DMS53 (cell line): ENCODE measurements at places on chromosomes 16 and 17.

DNA sequence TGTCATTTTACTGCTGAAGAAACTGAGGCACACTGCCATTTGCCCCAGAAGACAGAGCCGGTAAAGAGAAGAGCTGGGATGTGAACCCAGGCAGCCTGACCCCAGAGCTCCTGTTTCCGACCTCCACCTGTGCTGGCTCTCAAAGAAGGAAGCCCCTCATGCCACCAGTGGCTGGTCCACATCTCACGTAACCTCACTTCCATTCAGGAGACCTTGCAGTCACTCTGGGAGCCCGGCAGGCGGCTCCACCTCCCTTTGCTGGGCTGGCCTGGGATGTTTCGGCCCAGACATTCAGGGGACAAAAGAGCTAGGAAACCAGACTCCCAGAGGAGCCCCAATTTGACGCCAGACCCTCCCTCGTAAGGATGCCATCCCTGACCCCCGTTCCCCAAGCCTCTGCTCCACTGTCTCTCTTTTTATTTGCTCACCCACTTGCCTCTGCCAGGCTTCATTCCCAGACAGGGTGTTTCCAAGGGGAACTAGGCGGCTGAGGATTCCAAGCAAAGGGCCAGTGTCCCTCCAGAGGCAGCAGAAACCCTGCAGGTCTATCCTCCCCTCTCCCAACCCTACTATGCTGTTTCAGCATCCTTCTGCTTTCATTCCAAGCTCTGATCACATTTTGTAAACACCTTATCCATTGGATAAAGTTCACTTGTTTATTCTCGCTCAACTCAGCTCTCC lies 2.8 kb downstream of the TAF1C start:
- peak; percentile 10 for DNase-seq

GRCh38 chr16:3175157-3176093 lies 12.6 kb upstream of the OR1F1 start:
- DNase-seq = peak; percentile 63

- DNase-seq = no peak
These were observed 354.2 kb downstream of the PMP22 start for GRCh38 chr17:14910916-14911315.

DNA sequence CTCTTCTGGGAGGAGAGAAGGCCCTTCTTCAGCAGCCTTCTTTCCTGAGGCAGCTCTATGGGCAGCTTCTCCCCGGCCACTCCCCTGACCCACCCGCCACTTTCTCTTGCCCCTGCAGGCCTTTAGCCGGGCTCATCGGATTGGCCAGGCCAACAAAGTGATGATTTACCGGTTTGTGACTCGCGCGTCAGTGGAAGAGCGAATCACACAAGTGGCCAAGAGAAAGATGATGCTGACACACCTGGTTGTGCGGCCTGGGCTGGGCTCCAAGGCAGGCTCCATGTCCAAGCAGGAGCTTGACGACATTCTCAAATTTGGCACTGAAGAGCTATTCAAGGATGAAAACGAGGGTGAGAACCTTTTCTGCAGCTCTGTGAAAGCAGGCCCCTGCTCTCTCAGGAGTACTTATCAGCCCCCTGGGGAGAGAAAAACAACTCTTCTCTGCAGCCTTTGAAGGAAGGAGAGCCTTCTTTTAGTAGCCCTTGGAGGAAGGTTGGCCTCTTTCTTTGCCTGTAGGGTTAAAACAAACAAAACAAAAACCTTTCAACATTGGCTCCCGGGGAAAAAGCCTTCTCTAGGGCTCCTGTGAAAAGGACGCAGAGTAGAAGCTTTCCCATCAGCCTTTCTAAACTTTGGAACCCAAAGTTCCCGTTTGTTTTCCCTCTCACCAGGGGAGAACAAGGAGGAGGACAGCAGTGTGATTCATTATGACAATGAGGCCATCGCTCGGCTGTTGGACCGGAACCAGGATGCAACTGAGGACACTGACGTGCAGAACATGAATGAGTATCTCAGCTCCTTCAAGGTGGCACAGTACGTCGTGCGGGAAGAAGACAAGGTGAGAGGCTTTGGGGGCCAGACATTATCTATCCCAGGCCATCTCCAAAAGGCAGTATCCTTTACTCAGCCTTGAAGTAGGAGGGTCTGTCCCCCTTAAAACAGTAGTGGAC lies 12.7 kb downstream of the RNF227 start:
- DNase-seq = no peak

- DNase-seq = no peak
These were observed 20.9 kb downstream of the MRC2 start for GRCh38 chr17:62648251-62648955.

GRCh38 chr17:42120770-42121769 lies at the start of gene KAT2A:
KAT2A (minus strand) TSS chr17:42121367; CDS start chr17:42121304, 63 bp downstream.
- DNase-seq = peak; percentile 89

DNA sequence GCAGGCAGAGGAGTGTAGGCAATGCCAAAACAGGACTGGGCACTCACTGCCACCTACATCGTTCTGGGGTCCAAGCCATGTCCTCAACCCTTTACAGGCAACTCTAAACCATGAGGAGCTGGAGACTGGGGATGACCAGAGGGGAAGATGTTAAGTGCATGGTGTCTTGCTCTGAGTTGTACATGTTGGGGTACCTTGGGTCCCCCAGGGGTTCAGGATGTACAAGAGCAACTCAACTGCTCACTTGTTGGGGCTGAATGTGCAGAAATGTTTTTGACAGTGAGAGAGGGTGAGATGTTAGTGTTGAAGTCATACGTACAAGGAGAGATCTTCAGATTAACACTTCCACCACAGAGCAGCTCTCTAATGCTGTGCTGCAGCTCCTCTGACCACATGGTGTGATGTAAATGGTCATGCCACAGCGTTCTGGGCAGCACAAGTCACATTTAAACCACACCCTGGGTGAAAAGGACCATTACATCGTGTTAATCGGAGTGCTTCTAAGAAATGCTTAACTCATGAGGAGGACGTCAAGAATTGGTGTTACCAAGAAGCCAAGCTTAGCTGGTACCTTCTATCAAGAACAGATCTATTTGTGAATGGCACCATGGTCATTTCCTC lies 2.4 kb downstream of the CCL18 start:
- DNase-seq = no peak

- DNase-seq = no peak
These were observed 4.8 kb upstream of the ERBB2 start for GRCh38 chr17:39695089-39695474.

- DNase-seq = no peak
These were observed 11.2 kb downstream of the SLC47A2 start for GRCh38 chr17:19705201-19705600.

DNA sequence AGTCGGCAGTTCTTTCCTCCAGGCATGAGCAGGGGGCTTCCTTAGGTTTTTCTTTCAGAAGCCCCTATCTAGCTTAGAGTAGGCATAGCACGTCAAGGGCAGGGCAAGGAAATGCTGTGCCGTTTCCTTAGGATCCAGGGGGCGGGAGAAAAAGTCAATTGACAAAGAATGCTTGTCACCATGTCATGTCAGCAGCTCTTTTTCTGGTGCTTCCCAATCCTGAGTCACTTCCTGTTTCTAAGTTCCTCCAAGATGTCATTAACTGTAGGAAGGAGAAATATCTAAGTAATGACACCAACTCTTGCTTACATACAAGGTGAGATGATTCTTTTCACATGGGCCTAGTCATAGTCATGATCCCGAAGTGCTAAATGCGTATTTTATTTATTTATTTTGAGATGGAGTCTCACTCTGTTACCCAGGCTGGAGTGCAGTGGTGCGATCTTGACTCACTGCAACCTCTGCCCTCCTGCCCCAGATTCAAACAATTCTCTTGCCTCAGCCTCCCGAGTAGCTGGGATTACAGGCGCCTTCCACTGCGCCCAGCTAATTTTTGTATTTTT lies 35.2 kb downstream of the GJC1 start:
- DNase-seq = peak; percentile 31

GRCh38 chr16:84917492-84917891 lies 93.8 kb downstream of the ZDHHC7 start:
- no peak for DNase-seq

GRCh38 chr16:82926500-82926899 lies 299.7 kb downstream of the CDH13 start:
- DNase-seq = no peak

- no peak for DNase-seq
These were observed 3.1 kb upstream of the MED11 start for GRCh38 chr17:4728124-4728523.

DNA sequence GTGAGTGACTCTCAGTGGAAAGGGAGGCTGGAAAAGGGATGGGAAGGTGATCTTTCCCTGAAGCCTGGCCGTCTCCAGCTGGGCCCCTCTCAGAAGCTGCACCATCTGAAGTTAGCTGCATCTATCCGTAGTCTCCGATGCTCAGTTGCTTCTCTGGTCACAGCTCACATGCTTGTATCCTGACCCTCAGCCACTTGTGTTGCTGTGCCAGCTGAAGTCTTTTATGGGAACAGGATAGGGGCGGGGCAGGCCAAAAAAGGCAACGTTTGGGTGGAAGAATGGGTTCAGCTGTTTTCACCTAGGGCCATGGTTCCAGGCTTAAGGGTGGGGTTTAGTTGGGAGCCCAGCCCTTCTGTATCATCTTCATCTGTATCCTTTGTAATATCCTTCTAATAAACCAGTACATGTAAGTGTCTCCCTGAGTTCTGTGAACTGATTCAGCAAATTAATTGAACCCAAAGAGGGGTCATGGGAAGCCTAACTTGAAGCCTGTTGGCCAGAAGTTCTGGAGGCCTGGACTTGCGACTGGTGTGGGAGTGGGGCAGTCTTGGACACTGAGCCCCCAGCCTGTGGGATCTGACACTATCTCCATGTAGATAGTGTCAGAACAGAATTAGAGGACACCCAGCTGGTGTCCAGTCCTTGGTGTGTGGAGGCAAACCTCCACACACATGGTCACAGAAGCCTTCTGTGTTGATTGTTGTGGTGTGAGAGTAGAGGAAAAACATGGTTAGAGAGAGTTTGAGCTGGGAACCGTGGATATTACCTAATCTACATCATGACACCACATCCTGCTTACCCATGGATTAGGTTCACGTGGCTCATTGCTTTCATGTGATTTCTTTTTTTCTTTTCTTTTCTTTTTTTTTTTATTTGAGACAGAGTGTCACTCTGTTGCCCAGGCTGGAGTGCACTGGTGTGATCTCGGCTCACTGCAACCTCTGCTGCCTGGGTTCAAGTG lies 49.3 kb upstream of the FBXO47 start:
- DNase-seq = no peak

GRCh38 chr16:22282254-22282892 lies 14.8 kb upstream of the POLR3E start:
- no peak for DNase-seq

GRCh38 chr17:39122991-39123390 lies 28.4 kb downstream of the PLXDC1 start:
- no peak for DNase-seq

GRCh38 chr17:81906476-81907218 lies 4.6 kb downstream of the PCYT2 start:
- DNase-seq = peak; percentile 57

GRCh38 chr17:47213540-47213939 lies 4.4 kb downstream of the MYL4 start:
- no peak for DNase-seq

- DNase-seq = no peak
These were observed 33.3 kb downstream of the SLC38A8 start for GRCh38 chr16:84009282-84009681.

DNA sequence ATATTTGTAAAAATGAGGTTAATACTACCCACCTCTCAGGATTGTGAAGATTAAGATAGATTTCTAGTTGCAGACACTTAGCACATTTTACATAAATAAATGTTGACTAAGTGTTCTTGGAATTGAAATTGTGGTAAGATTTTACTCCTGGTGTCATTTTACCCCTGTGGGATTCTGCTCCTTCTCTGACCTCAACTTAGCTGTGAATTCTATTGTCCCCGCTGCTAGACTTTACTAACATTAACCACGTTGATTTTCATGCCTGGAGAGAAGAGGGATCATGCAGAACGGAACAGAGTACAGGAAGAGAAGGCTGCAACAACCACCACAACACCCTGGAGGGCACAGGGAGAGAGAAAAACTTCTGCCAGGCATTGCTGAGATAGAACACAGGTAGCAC lies 2.1 kb upstream of the TOM1L1 start:
- no peak for DNase-seq

DNA sequence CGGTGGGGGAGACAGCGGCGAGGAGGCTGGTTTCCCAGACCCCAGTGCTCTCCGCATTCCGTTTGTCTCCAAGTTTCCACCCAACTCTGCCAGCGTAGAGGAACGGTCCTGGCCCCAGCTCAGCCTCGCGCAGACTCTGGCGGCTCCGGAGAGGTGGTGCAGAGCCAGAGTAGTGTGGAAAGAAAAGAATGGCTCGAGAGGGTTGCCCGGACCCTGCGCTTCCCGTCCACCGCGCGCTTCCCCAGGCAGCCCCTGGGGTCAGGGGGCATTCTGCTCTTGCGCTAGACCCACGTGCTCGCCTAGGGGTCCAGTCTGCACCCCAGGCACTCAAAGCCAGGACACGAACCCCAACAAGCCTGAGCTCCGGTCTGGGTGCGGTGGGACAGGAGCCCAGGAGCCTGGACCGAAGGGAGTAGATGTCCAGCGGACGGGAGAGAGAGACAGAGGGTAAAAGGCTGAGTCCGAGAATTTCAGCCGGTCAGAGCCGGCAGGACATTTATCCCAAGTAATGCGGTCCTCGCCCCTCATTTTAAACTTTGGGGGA lies 3.8 kb downstream of the PMP22 start:
- DNase-seq = no peak

DNA sequence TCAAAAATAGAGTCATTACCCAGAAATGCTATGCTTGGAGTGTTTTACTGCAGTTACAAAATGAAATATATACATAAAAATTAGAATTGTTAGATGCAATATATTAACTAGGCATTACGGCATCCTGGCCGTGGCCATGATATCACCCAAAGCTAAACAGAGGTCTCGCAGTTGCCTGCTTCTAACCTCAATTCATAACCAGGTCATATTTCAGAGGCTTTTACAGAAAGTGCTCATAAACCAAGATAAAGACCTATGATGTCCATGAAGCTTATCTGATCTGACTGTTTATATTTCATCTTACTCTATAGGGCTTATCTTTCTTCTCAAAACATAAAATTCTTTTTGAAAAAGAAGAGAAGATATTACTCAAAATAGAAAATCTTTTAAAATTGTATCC lies 664.5 kb upstream of the SALL1 start:
- DNase-seq = no peak

- no peak for DNase-seq
These were observed 14.5 kb downstream of the MRM3 start for GRCh38 chr17:796609-797008.

- DNase-seq = no peak
These were observed 24.6 kb upstream of the SHISA9 start for GRCh38 chr16:12876778-12877177.

- no peak for DNase-seq
These were observed 3.9 kb upstream of the CDT1 start for GRCh38 chr16:88799569-88800276.

GRCh38 chr17:14813649-14814370 lies 451.3 kb downstream of the PMP22 start:
- DNase-seq = peak; percentile 16

GRCh38 chr16:26567356-26567755 lies 499.4 kb upstream of the C16orf82 start:
- DNase-seq = no peak

DNA sequence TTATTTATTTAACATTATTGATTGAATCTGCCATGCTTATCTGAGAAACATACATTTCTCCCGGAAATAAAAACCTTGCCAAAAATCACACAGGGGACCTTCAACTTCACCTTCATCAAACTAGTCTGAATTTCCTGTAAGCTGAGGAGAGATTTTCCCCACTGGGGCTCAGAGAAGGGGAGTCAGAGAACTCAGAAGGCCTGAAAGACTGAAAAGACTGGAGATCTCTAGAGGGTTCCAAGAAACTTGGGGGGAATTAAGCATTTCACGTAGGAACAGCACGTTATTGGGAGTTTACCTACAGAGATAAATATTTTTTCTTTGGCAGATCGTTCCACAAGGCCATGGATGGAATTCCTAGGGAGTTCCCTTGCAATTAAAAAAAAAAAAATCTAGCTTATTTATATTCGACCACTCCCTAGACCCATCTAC lies 528 bp upstream of the NOL11 start:
- peak; percentile 56 for DNase-seq
